ENCODE measurements at places on chromosomes 16 and 17. TPM values are rescaled to one million over a fixed set of nuclear protein-coding genes. Genes with fewer than 3 reads are reported as not detected.

DNA sequence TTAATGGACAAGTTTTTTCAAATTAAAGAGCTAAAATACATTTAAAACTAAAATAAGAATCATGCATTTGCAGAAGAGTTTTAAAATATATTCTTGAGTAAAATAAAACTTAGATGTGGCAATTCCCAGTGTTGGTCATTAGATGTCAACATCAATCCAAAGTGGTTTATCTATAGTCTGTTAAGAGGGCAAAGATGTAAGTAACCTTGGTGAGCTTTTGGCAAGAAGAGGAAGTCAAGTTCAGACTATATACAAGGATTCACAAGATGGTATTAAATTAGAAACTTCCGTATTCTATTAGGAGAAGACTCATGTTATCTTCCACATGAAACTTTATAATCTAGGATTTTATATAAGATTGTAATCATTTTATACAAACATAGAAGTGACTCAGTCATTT lies 73.1 kb downstream of the CEP95 start:
- no peak for DNase-seq

GRCh38 chr17:64418506-64419339 lies 28.1 kb upstream of the PECAM1 start:
- DNase-seq, result no peak

DNA sequence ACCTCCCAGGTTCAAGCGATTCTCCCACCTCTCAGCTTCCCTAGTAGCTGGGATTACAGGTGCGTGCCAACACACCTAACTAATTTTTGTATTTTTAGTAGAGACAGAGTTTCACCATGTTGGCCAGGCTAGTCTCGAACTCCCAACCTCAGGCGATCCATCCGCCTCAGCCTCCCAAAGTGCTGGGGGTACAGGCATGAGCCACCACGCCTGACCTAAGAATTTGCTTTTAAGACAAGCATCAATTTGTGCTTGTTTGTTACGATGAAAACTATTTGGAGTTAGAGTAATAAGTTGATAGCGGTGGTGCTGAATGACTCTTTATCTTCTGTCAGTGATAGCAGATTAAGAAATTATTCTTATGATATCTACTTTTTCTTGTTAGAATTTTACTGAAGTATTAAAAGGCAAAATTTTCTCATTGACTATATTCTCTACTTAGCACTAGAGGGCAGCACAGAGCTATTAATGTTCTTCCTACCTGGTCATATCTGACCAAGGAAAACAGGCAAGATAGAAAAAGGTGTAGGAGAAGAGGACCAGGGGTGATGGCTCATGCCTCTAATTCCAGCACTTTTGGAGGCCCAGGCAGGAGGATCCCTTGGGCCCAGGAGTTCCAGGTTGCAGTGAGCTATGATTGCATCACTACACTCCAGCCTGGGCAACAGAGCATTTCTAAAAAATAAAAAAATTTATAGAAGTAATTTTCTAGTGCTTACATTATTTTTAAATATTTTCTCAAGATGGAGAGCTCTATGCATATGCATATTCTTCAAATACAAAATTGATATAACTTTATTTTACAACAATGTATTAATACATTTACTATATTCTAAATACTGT lies 24.5 kb downstream of the STXBP4 start:
- DNase-seq, result no peak

Gene DHX8
- 71.9 TPM for total RNA-seq

GRCh38 chr17:51707216-51707615 lies 446.9 kb downstream of the UTP18 start:
- DNase-seq, result no peak

- no peak for DNase-seq
Measured at GRCh38 chr17:60158751-60159478, 9.1 kb downstream of the CA4 start.

GRCh38 chr17:55632236-55632635 lies 90.4 kb downstream of the TMEM100 start:
- no peak for DNase-seq

GRCh38 chr17:4375039-4375748 lies 8.7 kb upstream of the UBE2G1 start:
- DNase-seq, result no peak

Gene CARD14
- total RNA-seq, result 1.1 TPM

Gene ERI2
- total RNA-seq, result 14.2 TPM

- DNase-seq, result no peak
Measured at GRCh38 chr17:2420176-2420575, 19.3 kb upstream of the MNT start.

Gene EXOC3L1
- total RNA-seq, result 3.6 TPM

DNA sequence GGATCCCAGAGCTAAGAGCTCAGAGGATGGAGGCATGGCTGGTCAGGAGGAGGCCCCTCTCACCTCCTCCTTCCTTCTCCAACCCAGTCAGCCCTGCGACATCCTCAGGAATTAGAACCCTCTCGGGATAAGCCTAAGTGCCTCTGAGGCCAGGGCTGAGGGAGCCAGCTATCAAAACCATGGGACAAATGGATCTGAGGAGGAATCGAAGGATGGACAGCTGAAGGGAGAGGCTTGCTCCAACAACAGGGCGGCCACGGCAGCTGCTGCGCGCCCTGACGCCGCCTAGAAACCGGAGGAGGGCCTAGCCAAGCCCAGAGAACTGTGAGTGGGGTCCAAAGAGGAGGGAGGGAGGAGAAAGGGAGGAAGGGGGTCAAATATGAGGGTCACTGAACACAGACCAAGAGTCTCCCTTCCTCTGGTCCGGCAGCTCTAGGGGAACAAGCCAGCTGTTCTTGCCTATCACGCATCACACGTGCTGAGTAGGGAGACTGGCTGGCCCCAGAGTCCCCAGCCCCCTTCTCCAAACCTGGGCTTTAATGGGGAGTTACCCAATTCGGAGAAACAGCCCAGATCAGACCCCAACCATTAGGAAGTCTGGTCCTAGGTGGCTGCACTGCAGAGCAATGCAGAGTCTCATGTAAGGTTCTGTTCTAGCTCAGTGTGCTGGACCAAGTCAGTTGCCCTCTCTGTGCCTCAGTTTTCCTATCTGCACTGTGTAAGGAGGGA lies 5.9 kb upstream of the HOXB13 start:
- no peak for DNase-seq

GRCh38 chr16:14179116-14179515 lies 108.0 kb downstream of the MRTFB start:
- no peak for DNase-seq

DNA sequence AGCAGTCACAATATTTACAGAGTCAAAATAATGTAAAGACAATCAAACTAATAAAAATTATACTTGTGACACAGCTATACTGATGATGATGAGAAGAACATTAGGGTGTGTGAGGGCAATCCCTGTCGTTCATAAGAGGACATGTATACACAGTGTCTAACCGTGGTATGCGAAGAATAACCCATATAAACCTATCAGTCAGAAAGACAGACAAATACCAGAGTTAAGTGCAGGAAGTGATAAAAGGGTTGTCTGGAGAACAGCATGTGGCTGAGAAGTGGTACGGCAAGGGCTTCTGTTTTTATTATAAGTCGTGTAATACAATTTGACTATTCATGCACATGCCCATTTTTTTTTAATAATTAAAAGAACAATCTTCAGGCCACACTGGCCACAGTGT lies 46.7 kb downstream of the LMF1 start:
- no peak for DNase-seq
